Activated T-cell treated with anti-CD3 and anti-CD28 coated beads, Interleukin-2, amount 50 U/mL, for 72 hours (primary cell): ENCODE measurements at places on chromosomes 2 and 18. TPM values are rescaled to one million over a fixed set of nuclear protein-coding genes. Genes with fewer than 3 reads are reported as not detected.
A peak's percentile ranks its signal among the peaks of the same experiment; 100 is the strongest.

Gene CXCR4
- 221 TPM for total RNA-seq

GRCh38 chr2:64988420-64989125 is 626 bp upstream of the SLC1A4 start:
- peak overlapping the region; percentile 71 for H3K4me3 ChIP-seq
- DNase-seq, result peak; percentile 84
- H3K27me3 ChIP-seq, result peaks cover 38% of the 10 kb centered on the region
- H3K27ac ChIP-seq, result peak overlapping the region; percentile 69
- peaks cover 76% of the 10 kb centered on the region for H3K4me1 ChIP-seq

DNA sequence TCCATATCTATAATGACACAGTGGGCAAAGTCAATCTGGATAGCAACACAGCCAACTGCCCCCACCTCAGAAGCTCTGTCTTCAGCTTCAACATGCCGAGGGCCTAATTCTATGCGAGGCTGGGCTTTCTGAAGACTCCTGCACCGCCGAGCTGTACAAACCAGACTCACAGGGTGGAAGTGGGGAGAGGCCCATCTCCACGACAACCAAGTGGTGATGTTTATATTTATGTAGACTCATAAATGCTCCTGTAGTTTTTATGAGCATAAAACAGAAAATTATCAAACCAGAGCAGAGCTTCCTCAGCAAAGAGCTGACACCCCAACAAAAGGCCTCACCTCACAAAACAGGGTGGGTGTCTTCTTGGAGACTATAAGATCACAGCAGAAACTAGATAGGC is 77.0 kb upstream of the LGALSL start:
- peaks cover 6% of the 10 kb centered on the region for H3K27me3 ChIP-seq
- H3K4me1 ChIP-seq, result no peaks in the 10 kb centered on the region
- no peaks in the 10 kb centered on the region for H3K36me3 ChIP-seq
- no peak overlapping the region for H3K4me3 ChIP-seq
- H3K27ac ChIP-seq, result no peak overlapping the region

- DNase-seq, result no peak
- no peaks in the 10 kb centered on the region for H3K36me3 ChIP-seq
- no peak overlapping the region for H3K4me3 ChIP-seq
- no peaks in the 10 kb centered on the region for H3K4me1 ChIP-seq
- peaks cover 30% of the 10 kb centered on the region for H3K27me3 ChIP-seq
These were observed 5.5 kb upstream of the LIMS2 start for GRCh38 chr2:127680706-127681287.

- peak overlapping the region; percentile 65 for H3K4me3 ChIP-seq
- no peaks in the 10 kb centered on the region for H3K27me3 ChIP-seq
- H3K4me1 ChIP-seq, result peaks cover 30% of the 10 kb centered on the region
- H3K27ac ChIP-seq, result peak overlapping the region; percentile 96
These were observed 34.7 kb downstream of the RALB start for GRCh38 chr2:120287183-120288015.

Gene RAB17
- 0.09 TPM for total RNA-seq

GRCh38 chr18:59057969-59058368 is 81.7 kb upstream of the SEC11C start:
- H3K27me3 ChIP-seq, result peaks cover 22% of the 10 kb centered on the region
- H3K36me3 ChIP-seq, result no peaks in the 10 kb centered on the region
- no peak for DNase-seq
- no peak overlapping the region for H3K27ac ChIP-seq
- H3K4me3 ChIP-seq, result no peak overlapping the region

Gene FAP
- not detected for total RNA-seq

Gene SCN3A
- total RNA-seq, result 0.24 TPM

- H3K4me1 ChIP-seq, result no peaks in the 10 kb centered on the region
- no peak overlapping the region for H3K4me3 ChIP-seq
- H3K27ac ChIP-seq, result no peak overlapping the region
- H3K36me3 ChIP-seq, result no peaks in the 10 kb centered on the region
- no peaks in the 10 kb centered on the region for H3K27me3 ChIP-seq
These were observed 34.1 kb upstream of the MC4R start for GRCh38 chr18:60406721-60407120.

Gene NEB
- total RNA-seq, result 1.1 TPM

Gene NT5C1B
- total RNA-seq, result not detected

- H3K27me3 ChIP-seq, result no peaks in the 10 kb centered on the region
- DNase-seq, result no peak
- peaks cover 14% of the 10 kb centered on the region for H3K4me1 ChIP-seq
These were observed 35.1 kb downstream of the RAMP1 start for GRCh38 chr2:237894396-237894979.

Gene UGT1A4
- total RNA-seq, result not detected

Gene ERICH2
- total RNA-seq, result 0.58 TPM

Gene IFIH1
- total RNA-seq, result 62.7 TPM

GRCh38 chr2:153404792-153405191 is 73.8 kb downstream of the RPRM start:
- H3K4me1 ChIP-seq, result no peaks in the 10 kb centered on the region
- H3K27me3 ChIP-seq, result no peaks in the 10 kb centered on the region
- DNase-seq, result no peak
- H3K36me3 ChIP-seq, result no peaks in the 10 kb centered on the region

DNA sequence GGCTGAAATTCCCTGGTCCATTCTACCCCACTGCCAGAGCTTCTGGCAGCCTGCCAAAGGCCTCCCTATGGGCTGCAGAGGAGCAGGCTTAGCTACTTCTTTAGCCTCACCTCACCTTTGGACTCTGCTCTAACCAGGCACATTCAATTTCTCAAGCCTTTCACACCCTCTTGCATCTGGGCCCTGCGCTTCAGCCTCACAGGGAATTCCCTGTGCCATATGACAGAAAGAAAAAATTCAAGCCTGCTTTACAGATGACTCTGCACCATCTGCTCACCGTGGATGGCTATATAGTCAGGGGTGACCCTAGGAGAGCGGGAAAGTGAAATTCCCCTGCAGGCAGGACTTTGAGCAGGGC is 62.5 kb downstream of the REEP1 start:
- no peak for DNase-seq
- peaks cover 13% of the 10 kb centered on the region for H3K36me3 ChIP-seq
- peaks cover 29% of the 10 kb centered on the region for H3K4me1 ChIP-seq
- peaks cover 6% of the 10 kb centered on the region for H3K27me3 ChIP-seq
- H3K27ac ChIP-seq, result no peak overlapping the region

Gene SOCS6
- 1.7 TPM for total RNA-seq

Gene GPR39
- not detected for total RNA-seq

DNA sequence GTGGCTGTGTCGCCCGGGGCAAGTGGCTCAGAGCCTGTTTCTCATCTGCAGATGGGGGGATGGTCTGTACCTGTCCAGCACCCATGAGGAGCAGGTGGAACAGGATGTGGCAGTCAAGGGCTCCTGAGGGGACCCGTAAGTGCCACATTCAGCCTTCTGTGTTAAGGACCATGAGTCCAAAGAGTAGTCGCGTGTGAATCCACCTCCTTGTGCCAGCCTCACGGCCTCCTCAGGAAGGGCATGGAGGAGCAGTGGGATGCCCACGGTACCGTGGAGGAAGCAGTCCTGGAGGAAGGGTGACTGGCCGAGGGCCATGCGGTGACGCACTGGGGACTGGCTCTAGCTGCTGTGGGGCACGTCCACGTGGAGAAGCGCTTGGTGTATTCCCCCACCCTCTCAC is 61.1 kb downstream of the ODC1 start:
- no peak overlapping the region for H3K4me3 ChIP-seq
- H3K27me3 ChIP-seq, result no peaks in the 10 kb centered on the region
- H3K4me1 ChIP-seq, result peaks cover 48% of the 10 kb centered on the region
- no peaks in the 10 kb centered on the region for H3K36me3 ChIP-seq

- H3K4me1 ChIP-seq, result peaks cover 5% of the 10 kb centered on the region
- no peak overlapping the region for H3K27ac ChIP-seq
- no peak for DNase-seq
These were observed 14.1 kb downstream of the DTYMK start for GRCh38 chr2:241672243-241673188.

GRCh38 chr2:46847185-46847710 is 68.4 kb downstream of the MCFD2 start:
- peaks cover 29% of the 10 kb centered on the region for H3K27me3 ChIP-seq
- no peak overlapping the region for H3K27ac ChIP-seq
- no peak overlapping the region for H3K4me3 ChIP-seq
- H3K36me3 ChIP-seq, result no peaks in the 10 kb centered on the region
- no peaks in the 10 kb centered on the region for H3K4me1 ChIP-seq
- DNase-seq, result no peak

Gene TUBA4B
- total RNA-seq, result not detected

DNA sequence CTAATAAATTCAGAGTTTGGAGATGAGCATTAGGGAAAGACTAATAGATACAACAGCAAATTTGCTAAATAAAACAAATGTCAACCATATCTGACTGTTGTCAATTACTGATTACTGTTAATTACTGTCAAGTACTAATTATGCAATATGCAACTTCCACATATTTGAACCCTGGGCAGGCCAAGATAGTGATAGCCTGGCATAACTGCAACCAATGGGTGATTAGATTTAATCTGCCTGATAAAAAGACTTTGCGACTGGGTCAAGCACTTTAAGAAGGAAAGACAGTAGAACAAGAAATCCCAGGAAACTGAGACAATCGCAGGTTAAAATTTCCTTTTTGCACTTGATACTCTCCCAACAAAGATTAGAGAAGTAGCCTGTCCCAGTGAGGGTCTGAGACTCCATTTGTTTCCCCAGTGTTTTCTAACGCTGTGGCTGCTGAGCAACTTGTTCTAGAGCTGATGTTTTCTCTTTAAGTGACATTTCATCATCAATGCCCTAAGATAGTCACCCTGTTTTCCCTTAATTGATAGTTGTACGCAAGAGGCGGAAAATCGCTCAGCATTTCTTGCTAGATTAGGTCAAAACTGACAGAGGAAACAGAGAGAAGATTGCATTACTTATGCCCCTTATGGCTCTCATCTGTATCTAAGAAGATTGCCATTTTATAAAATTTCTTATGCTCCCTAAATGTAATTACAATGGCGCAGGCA is 17.8 kb downstream of the ARHGAP15 start:
- H3K36me3 ChIP-seq, result no peaks in the 10 kb centered on the region
- peak overlapping the region; percentile 25 for H3K27ac ChIP-seq
- peaks cover 93% of the 10 kb centered on the region for H3K4me1 ChIP-seq
- no peak for DNase-seq
- H3K4me3 ChIP-seq, result peak overlapping the region; percentile 26

GRCh38 chr18:74425876-74426275 is 31.2 kb downstream of the DIPK1C start:
- H3K4me1 ChIP-seq, result no peaks in the 10 kb centered on the region
- no peaks in the 10 kb centered on the region for H3K36me3 ChIP-seq
- no peak overlapping the region for H3K4me3 ChIP-seq
- DNase-seq, result no peak

Gene SERPINB13
- total RNA-seq, result not detected

DNA sequence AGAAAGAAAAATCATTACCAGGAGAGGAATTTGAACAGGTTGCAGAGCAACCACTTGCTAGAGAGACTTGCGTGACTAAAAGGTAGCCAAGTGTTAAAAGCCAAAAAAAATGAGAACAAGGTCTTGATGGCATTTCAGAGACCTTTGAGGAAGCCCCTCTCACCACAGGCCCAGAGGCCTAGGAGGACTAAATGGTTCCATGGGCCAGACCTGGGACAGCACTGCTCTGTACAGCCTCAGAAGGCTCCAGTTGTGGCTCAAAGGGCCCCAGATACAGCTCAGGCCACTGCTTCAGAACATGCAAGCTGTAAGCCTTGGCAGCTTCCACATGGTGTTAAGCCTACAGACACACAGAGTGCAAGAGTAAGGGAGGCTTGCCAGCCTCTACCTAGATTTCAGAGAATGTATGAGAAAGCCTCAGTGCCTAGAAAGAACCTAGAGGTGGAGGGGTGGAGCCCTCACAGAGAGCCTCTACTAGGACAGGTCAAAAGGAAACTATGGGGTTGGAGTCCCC is 15.3 kb downstream of the CNDP1 start:
- H3K4me1 ChIP-seq, result no peaks in the 10 kb centered on the region
- peaks cover 19% of the 10 kb centered on the region for H3K27me3 ChIP-seq
- no peak overlapping the region for H3K27ac ChIP-seq

Gene DNAH7
- not detected for total RNA-seq

Gene RIT2
- not detected for total RNA-seq

DNA sequence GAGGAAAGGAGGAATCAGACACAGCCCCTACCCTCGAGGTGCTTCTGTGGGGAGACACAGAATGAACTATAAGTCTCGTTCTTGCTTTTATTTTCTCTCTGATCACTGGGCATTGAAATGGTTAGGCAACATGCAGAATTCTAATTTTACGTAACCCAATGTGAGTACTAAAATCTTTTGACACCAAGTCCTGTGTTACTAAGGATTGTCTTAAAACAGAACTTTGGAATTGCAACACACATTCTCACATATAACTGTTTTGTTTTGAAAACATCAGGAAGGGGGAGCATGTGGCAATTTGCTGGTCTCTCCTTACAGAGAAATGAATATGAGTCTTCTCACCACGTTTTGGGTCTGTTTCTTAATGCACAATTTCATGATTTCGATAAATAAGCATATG is 23.6 kb upstream of the SULT1C4 start:
- no peak overlapping the region for H3K27ac ChIP-seq
- peaks cover 7% of the 10 kb centered on the region for H3K27me3 ChIP-seq
- DNase-seq, result no peak
- H3K4me1 ChIP-seq, result no peaks in the 10 kb centered on the region

Gene PTGR3
- 40.4 TPM for total RNA-seq

Gene REG1A
- not detected for total RNA-seq

- DNase-seq, result no peak
- no peaks in the 10 kb centered on the region for H3K4me1 ChIP-seq
- H3K27ac ChIP-seq, result no peak overlapping the region
- no peak overlapping the region for H3K4me3 ChIP-seq
- H3K27me3 ChIP-seq, result no peaks in the 10 kb centered on the region
These were observed 591.6 kb downstream of the ERBB4 start for GRCh38 chr2:211946960-211947359.

Gene LAMA1
- not detected for total RNA-seq

Gene GPR155
- 12.6 TPM for total RNA-seq

GRCh38 chr2:98908931-98909316 is 27.1 kb downstream of the CRACDL start:
- no peak for DNase-seq
- peaks cover 39% of the 10 kb centered on the region for H3K4me1 ChIP-seq
- no peak overlapping the region for H3K27ac ChIP-seq

Gene SULT1C3
- total RNA-seq, result not detected

- H3K4me3 ChIP-seq, result no peak overlapping the region
- H3K36me3 ChIP-seq, result no peaks in the 10 kb centered on the region
- no peak for DNase-seq
These were observed 507.3 kb upstream of the LRRTM4 start for GRCh38 chr2:78029392-78029995.

- H3K27me3 ChIP-seq, result no peaks in the 10 kb centered on the region
- no peak overlapping the region for H3K4me3 ChIP-seq
- no peak overlapping the region for H3K27ac ChIP-seq
- H3K36me3 ChIP-seq, result peaks cover 8% of the 10 kb centered on the region
These were observed 28.9 kb downstream of the CEP68 start for GRCh38 chr2:65085148-65085547.

GRCh38 chr2:99085421-99085820 is 56.1 kb upstream of the C2orf15 start:
- DNase-seq, result peak; percentile 18
- H3K36me3 ChIP-seq, result no peaks in the 10 kb centered on the region
- H3K4me1 ChIP-seq, result no peaks in the 10 kb centered on the region
- H3K27ac ChIP-seq, result no peak overlapping the region
- no peaks in the 10 kb centered on the region for H3K27me3 ChIP-seq

Gene TCF23
- not detected for total RNA-seq

GRCh38 chr18:79191956-79192355 is 122.8 kb downstream of the ATP9B start:
- no peaks in the 10 kb centered on the region for H3K27me3 ChIP-seq
- no peak for DNase-seq
- no peak overlapping the region for H3K27ac ChIP-seq
- peaks cover 10% of the 10 kb centered on the region for H3K4me1 ChIP-seq

GRCh38 chr2:206693399-206694137 is 24.6 kb downstream of the DYTN start:
- H3K27ac ChIP-seq, result no peak overlapping the region
- no peaks in the 10 kb centered on the region for H3K36me3 ChIP-seq
- DNase-seq, result peak; percentile 14
- no peaks in the 10 kb centered on the region for H3K4me1 ChIP-seq
